ENCODE measurements at places on chromosomes 7 and 10.

GRCh38 chr10:17497446-17498030 is 43.1 kb upstream of the ST8SIA6 start:
- DNase-seq, result no peak

- no peak for DNase-seq
Measured at GRCh38 chr10:111967116-111967515, 216.4 kb downstream of the GPAM start.

DNA sequence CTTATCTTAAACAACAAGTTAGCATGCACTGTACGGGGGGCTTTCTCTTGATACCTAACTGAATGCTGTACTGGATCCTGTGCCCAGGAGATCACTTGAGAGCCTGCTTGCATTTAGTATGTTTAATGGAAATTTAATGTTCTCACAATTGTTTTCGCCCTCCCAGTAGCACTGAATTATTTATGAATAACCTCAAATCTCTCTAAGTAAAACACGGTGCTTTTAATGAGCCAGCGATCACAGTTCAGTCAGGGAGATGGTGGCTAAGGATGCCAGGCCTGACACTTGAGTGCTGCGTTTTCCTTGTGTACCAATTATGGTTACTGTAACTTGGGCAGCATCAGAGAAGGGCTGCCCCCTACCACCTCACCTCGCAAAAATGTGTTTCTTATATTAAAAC is 115.5 kb upstream of the ADARB2 start:
- DNase-seq, result no peak

DNA sequence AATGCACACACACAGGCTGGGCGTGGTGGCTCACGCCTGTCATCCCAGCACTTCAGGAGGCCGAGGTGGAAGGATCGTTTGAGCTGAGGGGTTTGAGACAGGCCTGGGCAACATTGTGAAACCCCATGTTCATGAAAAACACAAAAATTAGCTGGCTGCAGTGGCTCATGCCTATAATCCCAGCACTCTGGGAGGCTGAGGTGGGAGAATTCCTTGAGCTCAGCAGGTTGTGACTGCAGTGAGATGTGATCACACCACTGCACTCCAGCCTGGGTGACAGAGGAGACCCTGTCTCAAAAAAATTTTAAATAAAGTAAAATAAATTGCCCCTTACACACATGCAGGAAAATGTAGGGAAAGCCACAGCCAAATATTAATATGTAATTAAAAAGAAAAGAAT is 44.1 kb downstream of the RNF32 start:
- no peak for DNase-seq

All from pancreas (tissue), 10 donors.